ENCODE measurements at places on chromosomes 3 and 15.

DNA sequence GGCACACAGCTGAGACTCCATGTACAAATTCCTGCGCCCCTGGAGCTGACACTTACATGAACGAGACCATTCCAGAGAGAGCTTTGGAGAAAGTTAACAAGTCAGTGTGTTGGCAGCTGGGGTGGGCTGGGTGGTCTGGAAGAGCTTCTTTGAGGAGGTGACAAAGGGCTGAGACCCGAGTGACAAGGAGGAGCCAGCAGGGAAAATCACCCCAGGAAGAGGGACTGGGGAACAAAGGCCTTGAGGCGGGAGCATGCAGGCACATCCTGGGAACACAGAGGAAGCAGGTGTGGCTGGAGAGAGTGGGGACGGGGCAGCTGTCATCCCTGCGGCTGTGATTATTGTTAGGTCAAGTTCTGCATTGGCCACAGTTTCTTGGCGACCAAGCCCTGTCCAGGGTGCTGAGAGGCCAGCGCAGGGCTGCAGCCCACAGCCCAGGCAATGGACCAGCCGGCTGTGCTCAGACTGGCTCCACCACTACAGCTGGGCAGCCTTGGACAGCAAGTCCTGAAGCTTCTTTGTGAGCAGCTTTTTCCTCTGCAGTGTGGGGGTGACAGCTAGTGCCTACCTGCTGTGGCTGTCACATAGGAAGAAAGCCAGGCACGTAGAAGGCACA, 34.2 kb upstream of the PRR23E start:
- no peak for DNase-seq

GRCh38 chr3:148202386-148202785, 495.3 kb upstream of the AGTR1 start:
- no peak for DNase-seq

DNA sequence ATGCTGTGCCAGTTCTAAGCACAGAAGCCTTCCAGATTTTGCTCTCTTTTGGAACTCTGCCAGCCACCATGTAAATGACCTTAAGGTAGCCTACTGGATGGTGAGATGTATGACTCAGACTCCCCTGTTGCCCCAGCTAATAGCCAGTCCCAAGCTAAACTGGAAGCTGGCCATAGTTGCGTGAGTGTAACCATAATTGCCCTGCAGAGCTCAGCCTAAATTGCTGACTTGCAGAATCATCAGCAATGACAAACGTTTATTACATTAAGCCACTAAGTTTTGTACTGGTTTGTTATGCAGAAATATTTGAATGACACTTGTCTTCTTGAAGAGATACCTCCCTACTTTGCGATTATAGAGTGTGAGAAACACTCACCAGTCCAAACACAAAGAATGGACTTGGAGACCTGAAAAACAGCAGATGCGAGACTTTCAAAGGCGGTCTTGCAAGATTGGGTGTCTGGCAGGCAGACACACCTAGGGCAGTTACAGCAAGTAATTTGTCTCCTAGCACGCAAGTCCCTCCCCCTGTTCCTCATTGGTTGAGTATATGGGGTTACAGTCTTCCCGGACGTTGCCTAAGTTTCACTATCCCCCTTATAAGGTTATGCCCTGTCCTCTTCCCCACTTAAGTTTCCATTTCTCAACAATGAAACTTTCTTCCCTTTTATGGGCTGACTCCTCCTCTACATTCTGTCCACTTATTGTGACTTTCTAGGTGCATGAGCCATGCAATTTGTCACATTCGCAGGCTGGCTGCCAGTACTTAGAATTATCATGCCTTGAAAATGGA, 83.6 kb upstream of the XCR1 start:
- DNase-seq: no peak

DNA sequence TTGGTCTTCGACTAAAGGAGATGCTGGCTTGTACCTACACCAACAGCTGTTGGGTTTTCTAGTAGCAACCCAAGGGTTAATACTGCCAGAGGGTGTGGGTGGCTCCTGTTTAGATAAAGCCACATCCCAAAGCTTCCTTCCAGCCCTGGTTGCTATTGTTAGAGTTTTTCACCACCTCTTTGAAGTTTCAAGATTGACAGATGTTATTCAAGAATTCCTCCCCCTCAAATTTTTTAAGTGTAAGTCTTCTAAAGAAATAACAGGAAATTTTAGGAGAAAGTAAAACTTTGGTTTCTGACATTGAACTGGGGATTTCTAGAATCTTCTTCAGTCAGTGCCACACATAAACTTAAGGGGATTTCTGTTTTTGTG, 60.9 kb downstream of the TGFBR2 start:
- no peak for DNase-seq

DNA sequence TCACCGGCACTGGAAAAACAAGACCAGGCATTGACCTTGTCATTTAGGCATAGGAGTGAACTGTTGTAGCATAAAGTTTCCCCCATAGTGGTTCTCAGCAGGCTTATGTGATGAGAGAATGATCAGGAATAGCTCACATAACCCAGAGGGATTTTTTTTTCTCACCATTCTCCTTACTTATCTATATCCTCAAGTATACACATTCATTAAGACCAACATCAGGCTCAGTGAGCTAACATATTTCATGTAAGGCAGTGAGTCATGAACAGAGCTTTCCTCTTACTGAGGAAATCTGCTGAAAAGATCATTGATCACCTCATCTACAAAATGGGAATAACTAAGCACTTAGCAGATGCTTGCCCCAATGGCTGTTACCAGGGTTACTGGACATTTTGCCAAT, 396.6 kb upstream of the TMCO5A start:
- no peak for DNase-seq

- DNase-seq: no peak
Measured at GRCh38 chr3:170862618-170863374, 7.2 kb downstream of the RPL22L1 start.

DNA sequence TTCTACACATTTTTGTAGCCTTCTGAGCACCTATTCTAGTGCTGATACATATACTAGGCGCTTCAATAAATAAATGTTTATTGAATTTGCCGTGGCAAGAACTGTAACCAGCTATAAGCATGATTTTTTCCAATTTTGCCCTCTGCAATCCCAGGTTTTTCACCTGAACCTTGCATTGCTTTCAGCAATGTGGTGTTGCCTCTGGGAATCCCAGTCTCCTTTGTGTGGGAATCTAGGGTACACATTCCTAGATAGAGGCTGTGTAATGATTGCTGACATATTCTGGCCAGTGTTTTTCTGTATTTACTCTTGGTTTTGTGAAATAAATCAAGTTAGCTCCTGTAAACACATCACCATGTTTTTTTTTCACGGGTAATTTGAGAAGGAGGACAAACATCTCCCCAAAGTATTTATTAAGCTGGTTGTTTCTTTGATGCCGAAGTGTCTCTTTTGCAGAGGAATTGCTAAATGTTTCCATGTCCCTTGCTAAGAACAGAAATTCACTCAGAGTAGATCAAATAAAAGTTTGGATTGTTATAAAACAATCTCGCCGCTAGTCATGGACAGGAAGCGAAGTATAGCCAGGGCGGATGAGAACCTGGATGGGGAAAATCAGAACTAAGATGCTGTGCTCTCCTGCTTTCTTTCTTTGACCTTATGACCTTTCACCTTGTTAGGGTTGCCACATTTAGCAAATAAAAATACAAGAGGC, 1.2 kb downstream of the CFAP91 start:
- DNase-seq: no peak

DNA sequence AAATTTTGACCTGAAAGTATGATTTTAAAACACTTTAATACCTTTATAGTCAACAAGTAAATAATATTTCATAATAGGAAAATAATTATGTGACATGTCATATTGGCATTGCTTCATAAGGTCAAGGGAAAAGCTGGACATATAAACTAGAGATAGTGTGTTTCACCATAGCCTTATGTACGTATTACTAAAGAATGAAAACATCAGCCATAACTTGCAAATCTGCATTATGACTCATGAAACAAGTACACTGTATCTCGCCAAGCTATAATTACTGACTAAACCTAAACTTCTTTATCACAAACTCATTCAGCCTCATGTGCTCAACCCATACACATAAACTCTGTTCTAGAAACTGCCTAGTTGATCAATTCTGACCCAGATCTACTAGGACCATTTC, 950.1 kb downstream of the FHIT start:
- no peak for DNase-seq

DNA sequence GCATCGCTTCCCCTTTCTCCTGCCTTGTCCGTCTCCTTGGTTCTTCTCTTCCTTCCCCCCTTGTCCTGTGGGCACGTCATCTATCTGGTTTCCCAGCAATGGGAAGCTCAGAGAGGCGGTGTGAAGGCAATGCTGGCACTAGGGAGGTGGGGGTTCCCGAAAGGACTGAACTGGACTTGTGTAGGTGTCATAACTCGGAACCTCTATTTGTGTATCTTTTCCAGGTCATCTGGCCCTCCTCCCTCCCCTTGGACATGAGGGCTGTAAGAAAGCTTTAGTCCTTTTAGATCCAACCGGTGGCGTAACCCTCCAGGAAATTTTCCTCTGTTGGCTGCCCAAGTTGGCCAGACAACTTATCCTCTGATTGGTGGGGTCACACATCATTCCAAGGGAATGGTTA, 231.5 kb upstream of the TLE3 start:
- DNase-seq: no peak

DNA sequence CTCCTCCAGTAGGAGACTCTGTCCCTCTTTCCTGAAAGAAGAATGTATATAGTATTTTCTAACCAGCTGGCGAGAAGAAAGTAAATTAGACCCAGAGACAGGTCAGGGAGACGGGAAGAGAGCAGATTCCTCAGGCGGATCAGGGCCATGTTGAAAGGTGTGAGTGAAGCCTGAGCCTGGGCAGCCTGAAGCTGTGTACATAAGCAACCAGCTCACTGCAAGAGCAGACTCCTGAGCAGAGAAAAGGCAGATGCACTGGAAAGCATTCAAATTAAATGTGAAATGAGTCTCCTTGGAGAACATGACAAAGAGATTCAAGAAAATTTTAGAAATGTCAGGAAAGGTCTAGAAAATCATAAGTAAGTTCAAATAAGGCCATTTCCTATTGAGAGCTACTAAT, 165.8 kb downstream of the GOLIM4 start:
- no peak for DNase-seq

DNA sequence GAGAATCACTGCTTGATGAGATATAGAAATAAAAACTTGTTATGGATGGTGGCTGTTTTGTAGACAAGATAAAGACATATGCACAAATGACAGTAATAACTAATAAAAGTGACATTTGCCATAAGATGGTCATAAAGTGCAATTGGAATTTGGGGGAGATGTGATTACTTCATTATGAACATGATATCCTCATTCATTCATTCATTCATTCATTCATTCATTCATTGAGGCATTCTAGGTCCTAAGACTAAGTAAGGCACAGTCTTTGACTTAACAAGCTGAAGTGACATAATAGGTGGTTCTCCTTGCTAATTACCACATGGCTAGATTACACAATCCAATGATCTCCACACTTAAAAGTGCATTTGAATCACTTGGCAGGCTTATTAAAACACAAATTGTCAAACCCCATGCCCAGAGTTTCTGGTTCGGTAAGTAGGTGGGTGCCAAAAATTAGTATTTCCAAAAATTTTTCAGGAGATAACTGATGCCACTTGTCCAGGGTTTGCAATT, 18.9 kb downstream of the RAP2B start:
- DNase-seq: no peak

GRCh38 chr3:129013491-129013891, 12.4 kb downstream of the EFCC1 start:
- DNase-seq: no peak

DNA sequence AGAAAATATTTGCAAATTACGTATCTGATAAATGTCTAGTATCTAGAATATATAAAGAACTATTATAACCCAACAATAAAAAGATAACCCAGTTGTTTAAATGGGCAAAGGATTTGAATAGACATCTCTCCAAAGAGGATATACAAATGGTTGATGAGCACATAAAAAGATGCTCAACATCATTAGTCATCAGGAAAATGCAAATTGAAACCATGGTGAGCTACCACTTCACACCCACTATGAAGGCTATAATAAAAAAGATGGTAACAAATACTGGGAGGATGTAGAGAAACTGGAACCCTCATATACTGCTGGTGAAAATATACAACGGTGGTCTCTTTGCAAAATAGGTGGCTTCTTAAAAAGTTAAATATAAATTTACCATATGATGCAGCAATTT, 28.0 kb downstream of the RAD51 start:
- DNase-seq: no peak

GRCh38 chr15:83483612-83484011, 36.5 kb downstream of the SH3GL3 start:
- DNase-seq: no peak

GRCh38 chr3:112602217-112602838, 38.6 kb downstream of the CCDC80 start:
- no peak for DNase-seq

- no peak for DNase-seq
Measured at GRCh38 chr3:105388176-105388575, 21.5 kb downstream of the ALCAM start.

- no peak for DNase-seq
Measured at GRCh38 chr3:197407053-197407452, 108.6 kb upstream of the DLG1 start.

- DNase-seq: no peak
Measured at GRCh38 chr15:80732818-80733217, 37.7 kb downstream of the ABHD17C start.

DNA sequence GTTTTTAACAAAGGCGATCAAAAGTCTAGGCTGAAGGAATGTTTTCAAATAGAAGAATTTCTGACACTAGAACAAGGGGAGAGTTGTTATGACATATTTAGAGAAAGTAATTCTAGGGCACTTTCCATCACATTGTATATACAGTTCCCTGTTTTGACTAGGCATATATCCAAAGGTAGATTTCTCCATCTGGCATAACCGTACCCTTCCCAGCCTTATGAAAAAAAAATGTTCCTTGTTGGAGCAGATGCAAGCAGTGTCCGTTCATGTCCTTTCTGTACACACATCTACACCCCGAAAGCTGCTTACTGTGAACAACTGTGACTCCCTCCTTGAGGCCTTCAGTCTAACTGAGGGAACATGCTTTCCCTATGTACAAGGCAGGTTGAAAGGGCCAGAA, 271.7 kb upstream of the GBE1 start:
- DNase-seq: no peak

DNA sequence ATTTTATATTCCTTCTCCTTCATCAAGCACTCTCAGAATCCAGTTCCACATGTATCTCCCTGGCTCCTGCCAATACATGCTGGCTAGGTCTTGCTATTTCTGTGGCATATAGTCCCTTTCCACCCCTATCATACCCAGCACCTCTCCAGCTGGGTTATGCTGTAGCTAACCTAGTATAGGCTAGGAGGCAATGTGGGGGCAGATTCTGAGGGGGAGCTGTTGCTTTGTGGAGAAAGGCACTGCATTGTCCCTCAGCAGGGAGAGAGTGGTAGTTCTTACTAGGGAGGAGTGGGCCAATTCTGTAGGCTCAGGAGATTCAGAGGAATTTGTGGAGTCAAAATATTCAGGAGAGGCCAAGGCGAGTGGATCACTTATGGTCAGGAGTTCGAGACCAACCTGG, 39.4 kb upstream of the UBL7 start:
- no peak for DNase-seq

DNA sequence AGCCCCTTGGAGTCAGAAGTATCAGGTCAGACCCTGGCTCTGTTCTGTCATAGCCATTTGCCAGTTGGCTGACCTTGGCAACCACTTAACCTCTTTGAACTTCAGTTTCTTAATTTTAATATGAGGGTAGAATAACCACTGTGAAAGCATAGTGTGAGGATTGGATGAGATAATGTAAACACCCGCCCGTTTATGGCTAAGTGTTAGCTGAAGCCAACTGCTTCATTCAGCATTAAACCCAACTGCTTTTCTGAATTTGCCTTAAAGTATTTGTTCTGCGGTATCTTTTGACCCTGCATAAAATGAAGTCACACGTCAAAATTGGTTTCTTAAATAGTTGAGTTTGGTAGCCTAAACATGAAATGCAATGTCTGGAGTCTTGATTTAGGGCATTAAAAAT, 121.5 kb upstream of the ABHD17C start:
- no peak for DNase-seq
